ENCODE measurements at places on chromosomes 5 and 9.

GRCh38 chr5:1547655-1548054 lies 23.9 kb upstream of the LPCAT1 start:
- no peak for DNase-seq

GRCh38 chr5:52692606-52693005 lies 95.1 kb upstream of the ITGA1 start:
- no peak for DNase-seq

DNA sequence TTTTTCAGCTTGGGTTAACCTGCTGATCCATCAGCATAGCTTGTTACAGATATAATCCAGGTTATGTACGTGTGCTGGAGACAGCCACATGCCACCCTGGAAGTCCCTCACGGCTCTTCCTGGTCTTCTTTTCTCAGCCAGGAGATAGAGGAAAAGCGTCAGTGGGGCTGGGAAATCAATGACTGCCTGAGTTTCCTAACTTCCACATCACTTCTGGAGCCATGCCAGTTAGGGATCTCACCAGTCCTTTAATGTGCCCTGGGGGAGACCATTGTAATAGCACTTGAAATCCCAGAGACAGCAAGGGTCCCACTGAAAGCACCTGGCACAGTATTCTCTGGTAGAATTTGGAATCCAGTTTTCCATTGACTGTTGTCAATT lies 29.2 kb downstream of the ANXA2R start:
- DNase-seq = no peak

GRCh38 chr9:114276908-114277821 lies 45.7 kb upstream of the ORM1 start:
- no peak for DNase-seq

DNA sequence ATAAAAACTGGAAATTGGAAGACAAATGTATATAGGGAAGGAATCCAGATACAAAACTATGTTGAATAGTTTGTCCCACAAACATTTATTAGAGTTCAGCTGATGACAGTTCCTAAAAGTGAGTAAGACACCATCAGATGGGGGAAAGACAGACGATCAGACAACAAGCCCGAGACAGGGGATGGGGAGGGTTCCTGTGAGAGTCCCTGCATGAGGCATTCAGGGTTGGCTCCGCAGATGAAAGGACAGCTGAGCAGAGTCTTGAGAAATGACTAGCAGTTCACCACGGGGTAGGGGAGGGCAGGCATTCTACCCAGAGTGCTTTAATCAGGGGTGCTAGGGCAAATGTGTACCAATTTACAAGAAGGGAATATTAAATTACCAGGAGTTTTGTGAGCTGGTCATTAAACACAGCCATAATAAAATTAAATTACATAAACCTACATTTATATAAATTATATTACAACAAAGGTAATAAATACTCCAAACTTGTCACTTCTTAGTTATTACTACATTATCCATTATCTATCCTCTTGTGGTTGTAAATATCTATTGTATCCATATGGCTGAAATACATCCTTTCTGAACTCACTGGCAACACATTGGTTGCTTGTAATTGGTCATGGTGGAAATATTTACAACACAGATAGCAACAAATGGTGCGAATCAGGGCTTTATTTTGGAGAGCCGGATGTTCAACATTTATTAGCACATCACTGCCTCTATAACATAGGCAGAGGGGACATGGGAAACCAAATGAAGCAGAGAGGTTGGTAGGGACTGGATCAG lies 27.8 kb downstream of the TNFSF15 start:
- DNase-seq = peak; percentile 17

- DNase-seq = no peak
These were observed 40.0 kb upstream of the ABL1 start for GRCh38 chr9:130794923-130795495.

DNA sequence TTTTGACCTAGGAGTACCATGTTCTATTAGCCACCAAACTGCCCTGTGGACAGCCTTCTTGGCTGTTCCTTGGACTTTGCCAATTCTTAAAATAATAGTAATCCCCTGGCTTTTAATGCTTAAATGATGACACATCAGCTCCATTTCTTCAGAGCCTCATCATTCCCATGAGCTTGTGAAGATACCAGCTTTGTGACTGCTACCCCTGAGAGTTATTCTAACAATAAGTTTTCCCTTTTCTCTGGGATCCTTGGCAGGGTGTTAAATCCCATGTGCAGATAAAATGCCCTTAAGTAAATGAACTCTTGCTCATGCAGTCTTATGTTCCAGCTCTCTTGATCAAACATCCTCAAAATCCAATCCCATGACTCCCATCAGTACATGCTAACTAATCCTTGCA lies 415.3 kb downstream of the CETN3 start:
- DNase-seq = no peak

DNA sequence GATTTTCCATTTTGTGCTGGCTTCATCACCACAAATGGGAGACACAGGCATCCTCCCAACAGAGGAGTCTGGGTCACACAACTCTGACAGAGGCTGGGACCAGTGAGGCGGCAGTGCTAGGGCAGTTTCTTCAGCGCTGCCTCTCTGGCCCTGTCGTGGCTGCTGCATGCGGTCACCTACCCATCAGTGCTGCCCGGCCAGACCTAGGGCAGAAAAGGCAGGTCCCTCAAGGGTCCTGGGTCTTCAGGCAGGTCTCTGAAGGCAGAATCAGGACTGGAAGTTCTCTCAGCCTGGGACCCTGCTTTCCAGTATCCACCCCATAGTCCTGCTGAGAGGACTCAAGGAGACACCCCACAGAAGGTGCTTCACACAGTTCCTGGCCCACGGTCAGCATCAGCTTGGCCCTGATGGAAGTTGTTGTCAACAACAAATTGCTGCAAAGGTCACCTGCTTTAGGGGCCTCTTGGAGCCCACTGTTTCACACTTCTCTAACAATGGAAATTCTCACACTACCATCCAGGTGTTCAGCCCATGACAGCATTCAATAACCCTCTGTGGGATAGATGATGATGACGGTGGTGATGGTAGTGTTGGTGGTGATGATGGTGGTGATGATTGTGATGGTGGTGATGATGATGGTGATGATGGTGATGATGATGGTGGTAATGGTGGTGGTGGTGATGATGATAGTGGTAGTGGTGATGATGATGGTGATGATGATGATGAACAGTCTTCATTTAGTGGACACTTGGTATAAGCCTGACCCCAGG lies 146.4 kb upstream of the PPP1R26 start:
- DNase-seq = no peak

DNA sequence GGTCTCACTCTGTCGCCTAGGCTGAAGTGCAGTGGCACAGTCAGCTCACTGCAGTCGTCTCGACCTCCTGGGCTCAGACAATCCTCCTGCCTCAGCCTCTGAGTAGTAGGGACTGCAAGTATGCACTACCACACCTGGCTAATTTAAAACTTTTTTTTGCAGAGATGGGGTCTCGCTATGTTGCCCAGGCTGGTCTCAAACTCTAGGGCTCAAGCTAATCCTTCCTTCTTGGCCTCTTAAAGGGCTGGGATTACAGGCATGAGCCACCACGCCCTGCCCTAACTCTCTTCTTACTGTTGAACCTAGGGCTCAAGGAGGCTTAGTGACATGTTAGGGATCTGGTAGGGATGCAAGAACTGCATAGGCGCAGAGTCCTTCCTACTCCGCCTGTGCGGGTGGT lies 65.3 kb downstream of the SNX30 start:
- no peak for DNase-seq

DNA sequence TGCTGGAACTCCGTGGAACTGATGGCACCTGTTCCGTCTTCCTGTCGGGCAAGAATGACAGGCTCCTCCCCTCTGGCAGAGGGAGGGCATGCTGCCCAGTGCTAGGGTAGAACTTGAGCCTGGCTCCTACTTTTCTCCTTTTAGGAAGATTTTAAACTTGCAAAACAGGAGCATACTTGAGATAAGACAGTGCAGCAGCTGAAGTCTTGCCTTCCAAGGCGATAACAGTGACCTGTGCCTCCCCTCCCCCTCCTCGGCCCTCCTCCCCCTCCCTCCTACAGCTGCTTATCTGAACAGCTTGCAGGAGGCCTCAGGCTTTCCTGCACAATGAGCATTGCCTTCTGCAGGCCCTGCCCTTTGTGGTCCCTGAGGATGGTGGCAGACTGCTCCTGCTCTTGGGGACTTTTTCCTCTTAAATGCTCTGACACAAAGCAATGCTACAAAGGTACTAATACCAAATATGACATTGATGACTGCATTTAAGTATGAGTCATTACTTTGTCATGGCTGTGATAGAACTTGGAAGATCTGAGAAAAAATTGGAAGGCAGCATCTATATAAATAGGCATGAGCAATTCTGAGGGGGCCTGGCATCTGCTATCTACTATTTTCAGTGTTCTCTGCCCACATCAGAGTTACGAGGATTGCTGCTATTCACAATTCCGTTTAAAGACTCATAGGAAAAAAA lies 2.0 kb downstream of the GADD45G start:
- DNase-seq = no peak

GRCh38 chr5:69230181-69230580 lies 4.5 kb upstream of the CDK7 start:
- no peak for DNase-seq
